Hematopoietic multipotent progenitor cell treated with erythropoietin and hydrocortisone succinate and interleukin-3 and kit ligand, for 17 days (in vitro differentiated cells): ENCODE measurements at places on chromosomes 2 and 18.
A peak's percentile ranks its signal among the peaks of the same experiment; 100 is the strongest.

DNA sequence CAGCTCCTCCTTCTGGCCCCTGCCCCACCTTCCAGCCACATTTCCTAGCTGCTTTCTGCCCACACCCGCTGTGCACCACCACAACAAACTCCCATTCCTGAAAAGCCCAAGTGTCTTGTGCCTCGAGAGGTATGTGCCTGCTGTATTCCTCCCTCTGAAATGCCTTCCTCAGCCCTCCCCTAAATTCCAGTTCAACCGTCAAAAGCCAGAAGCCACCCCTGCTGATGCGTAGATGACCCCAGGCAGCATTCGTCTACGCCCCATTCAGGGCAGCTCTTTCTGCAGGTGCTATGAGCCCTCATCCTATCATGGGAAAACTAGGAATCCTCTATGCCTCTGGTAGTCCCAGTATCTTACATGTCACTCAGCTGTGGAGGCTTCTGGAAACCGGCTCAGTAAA lies 71.7 kb downstream of the DNMT3A start:
- DNase-seq: no peak

DNA sequence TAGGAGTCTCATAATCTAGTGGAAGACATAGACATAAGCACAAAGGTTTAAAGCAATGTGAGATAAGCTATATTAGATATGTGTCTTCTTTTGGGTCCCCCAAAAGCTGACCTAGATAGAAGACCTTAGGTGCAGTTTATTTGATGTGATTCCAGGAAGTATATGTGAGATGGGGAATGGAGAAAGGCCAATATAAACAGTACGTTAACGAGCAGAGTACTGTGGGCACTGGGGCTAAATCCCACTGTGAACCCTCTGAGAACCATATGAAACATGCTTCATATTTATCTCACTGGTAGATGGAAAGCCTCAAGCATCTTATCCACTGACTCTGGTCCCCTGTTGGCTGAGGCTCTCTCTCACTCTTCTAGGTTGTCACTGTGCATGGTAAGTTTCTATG lies 62.6 kb upstream of the ZC3H15 start:
- no peak for DNase-seq

DNA sequence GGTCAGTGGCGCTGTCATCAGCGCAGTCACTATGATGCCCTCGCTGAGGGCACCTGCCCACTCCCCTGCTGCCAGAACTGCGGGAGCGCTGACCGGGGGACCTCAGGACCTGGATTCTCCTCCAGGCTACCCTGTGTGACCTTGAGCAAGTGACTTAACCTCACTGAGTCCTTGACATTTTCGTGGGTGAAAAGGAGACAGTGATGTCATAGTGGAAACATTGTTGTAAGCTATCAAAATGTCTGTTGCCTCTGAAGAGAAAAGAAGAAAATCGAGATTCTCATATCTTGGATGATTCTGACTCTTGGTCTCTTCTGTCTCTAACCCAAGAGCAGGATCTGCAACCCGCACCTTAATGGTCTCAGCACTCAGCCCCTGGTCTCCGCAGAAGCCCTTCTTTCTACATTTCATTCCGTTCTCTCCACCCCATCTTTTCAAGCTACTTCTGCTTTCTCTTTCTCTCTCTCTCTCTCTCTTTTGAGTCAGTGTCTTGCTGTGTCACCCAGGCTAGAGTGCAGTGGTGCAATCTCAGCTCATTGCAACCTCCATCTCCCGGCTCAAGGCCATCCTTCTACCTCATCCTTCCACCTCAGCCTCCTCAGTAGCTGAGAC lies 978 bp upstream of the TUBA4A start:
- no peak for DNase-seq

GRCh38 chr2:6024784-6025183 lies 332.6 kb downstream of the SOX11 start:
- DNase-seq: no peak

DNA sequence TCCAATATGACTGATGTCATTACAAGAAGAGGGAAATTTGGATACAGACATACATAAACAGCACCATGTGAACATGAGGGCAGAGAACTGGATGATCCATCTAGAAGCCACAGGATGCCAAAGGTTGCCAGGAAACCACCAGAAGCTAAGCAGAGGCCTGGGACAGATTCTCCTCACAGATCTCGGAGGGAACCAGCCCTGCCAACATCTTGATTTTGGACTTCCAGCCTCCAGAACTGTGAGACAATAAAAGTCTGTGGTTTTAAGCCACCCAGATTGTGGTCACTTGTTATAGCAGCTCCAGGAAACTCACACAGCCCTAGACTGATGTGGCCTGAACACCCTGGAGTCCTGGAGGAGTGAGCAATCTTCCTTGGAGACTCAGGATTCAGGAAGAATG lies 351.6 kb downstream of the EIPR1 start:
- no peak for DNase-seq

DNA sequence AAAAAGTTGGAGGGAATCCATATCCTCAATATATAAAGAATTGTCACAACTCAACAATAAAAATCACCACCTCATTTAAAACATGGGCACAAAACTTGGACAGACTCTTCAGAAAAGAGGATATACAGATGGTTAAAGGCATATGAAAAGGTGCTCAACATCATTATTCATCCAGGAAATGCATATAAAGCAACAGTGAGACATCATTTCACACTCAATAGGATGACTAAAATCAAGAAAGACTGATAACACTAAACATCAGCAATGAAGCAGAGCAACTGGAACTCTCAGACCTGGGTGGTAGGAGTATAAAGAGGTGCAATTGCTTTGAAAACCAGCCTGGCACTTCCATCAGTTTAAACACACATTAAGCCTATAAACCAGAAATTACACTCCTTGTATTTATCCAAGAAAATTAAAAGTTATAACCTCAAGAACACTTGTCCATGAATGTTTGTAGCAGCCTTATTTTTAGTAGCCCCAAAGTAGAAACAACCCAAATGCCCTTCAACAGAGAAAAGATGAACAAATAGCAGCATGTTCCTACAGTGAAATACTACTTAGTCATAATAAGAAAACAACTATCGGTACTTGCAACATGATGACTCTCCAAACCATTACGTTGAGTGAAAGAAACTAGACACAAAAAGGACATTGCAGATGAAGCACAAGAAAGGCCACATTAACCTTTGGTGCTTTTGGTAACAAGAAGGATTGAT lies 79.1 kb upstream of the TANC1 start:
- no peak for DNase-seq

GRCh38 chr2:1663621-1664020 lies 80.7 kb downstream of the PXDN start:
- DNase-seq: no peak

- no peak for DNase-seq
Observed at GRCh38 chr18:10149768-10150556, 236.1 kb downstream of the VAPA start.

DNA sequence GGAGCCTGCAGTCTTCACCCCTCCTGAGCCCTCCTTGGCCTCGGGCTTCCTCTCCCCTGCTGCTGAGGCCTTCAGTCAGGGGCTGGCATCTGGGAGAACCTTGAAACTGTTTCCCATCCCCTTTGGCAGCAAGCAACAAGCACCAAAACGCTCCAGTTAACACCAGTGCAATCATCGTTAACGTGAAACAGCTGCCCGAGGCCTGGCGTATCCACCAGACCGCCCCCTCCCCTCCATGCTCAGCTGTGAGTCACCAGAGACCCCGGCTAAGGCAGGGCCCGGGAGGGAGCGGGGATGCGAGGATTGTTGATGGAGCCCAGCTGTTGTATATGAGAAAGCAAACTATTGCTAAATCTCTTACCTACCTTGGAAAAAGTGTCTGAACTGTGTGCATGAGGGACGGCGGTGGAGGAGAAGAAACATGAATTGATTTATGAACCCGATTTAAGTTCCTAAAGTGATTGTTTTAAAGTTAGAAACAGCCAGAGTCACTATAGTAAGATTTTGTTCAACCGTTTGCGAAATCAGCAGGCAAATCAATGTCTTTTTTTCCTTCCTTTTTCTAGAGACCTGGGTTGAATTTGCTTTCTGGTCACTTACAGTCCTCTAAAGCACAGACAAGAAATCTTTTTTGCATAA lies 5.2 kb downstream of the ZFP36L2 start:
- DNase-seq: peak; percentile 51

DNA sequence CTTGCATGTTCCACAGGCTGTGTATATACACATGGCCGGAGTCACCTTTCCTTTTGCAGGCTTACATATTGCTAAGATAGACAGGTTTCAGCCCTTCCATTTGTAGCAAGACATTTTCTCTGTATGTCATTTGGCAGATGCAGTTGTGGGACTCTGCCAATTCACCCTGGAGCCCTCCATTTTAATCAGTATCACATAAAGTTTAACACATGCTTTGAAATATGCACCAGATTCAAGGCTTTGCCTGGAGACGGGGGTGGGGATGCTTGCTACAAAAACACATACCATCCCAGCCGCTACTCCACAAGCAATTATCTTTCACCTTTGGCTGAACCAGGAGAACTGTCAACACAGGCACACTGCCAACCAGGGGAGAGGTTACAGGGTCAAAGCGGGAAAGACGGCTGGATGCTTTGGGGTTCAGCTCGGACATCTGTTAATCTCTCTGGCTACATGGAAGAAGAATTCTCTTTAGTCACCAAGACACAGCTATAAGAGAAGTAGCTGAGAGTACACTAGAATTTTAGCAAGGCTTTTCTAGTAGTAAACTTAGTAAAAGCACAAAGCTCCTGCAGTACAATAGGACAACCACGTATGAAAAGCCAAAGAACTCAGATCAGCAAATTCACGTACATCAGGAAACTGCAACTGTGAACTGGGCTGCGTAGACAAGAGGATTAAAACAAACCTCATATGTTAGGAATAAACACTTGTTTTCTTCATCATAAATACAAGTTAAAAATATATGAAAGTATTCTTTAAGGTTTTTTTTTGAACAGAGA lies 130.9 kb downstream of the EXOC6B start:
- no peak for DNase-seq

DNA sequence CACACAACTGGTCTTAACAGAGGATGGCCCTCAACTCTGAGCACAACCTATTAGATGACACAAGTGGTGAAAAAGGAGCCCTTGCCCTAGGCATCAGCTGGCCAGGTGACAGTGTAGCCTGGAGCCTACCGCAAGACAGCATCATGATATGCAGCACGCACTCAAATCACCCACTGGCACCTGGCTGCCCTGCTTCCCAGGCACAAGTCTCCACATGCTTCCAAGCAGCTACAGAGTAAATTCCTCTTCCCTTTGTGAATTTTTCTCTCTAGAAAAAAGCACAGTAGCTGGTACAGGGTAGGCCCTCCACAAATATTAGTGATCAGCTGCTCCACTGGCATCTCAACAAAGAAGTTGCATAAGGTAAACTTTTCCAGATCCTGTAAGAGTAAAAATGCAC lies 6.0 kb downstream of the FBXO15 start:
- DNase-seq: no peak

- no peak for DNase-seq
Observed at GRCh38 chr18:295756-296490, 28.1 kb upstream of the THOC1 start.

GRCh38 chr2:1054399-1054798 lies 103.8 kb downstream of the SNTG2 start:
- no peak for DNase-seq

GRCh38 chr18:31667185-31667584 lies 17.2 kb downstream of the B4GALT6 start:
- no peak for DNase-seq

DNA sequence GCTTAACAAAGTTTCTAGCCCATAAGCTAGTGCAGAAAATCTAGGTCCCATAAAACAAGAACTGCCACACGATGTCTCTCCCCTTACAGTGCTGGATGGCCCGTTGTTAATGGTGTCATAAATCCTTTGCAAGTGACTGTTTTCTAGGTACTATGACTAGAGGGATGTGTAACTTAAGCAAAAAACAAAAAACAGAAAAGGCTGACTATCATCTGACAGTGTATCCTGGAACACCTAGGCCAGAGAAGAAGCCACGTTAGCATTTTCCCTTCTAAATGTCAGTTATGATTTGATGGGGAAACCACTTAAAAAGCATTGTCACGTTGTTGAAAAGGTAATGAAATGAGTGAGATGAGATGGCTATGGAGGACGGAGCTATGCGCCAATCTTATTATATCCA lies 2.4 kb downstream of the CASP8 start:
- DNase-seq: no peak

- no peak for DNase-seq
Observed at GRCh38 chr18:5895299-5895875, at the start of gene TMEM200C. TSS of gene TMEM200C (minus strand) at chr18:5895522. CDS start at chr18:5892063, 3,459 bp downstream.
